MCF 10A (cell line): ENCODE measurements at places on chromosomes 5 and 9.

DNA sequence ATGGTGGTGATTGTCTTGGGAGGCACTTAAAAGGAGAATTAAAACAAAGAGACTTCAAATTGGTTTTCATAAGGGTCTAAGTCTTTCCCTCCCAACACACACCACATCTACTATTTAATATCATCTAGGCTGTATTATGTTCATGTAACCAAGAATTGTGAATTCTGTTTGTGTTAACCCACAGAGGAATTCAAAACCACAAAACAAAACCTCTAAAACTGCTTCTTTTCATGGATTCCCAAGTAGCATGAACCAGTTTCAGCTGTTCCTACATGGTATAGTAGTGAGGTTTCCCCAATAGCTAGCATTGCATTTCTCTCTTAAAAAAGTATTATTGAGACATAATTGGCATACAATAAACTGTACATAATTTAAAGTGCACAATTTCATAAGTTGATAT is 283.8 kb downstream of the CD180 start:
- no peak for DNase-seq

DNA sequence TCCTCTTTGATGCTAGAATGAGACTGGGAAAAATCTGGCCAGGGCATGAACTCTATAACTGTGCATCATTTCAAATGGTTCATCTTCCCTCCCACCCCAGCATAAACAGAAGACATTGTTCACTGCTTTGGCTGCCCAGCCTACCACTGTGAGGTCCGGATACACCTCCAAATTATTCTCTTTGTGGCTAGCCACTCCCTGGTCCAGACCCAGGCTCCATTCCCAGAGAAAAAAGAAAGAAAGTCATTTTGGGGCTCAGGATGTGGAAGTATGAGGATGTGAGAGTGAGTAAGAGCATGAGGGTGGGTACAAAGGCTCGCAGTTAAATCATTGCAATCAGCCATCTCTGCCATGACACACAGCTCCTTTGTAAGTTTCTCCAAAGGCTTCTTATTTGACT is 559.2 kb downstream of the PSAT1 start:
- DNase-seq = no peak

DNA sequence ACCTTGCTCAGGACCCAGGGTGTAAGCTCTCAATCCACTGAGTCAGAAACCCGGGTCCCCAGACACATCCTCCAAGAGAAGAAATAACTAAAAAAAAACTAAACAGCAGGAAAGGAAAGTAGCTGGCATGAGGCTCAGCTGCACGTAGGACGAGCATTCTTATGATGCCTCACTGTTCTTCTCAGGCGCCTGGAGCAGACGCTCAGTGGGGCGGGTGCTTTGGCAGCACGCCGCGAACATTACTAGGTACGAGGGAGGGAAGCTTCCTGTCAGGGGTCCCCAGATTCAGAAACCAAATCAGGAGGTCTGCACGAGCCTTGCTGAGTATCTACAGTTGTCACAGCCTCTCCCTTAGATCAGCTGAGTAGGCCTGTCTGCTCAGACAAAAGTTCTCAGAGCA is 85.8 kb downstream of the SECISBP2 start:
- no peak for DNase-seq

- DNase-seq = peak; percentile 68
These were observed 15.8 kb downstream of the ERGIC1 start for GRCh38 chr5:172849606-172850453.

- DNase-seq = peak; percentile 81
These were observed 21.5 kb upstream of the KLF9 start for GRCh38 chr9:70435948-70436347.

- DNase-seq = no peak
These were observed 143.7 kb upstream of the IRX2 start for GRCh38 chr5:2895196-2895595.

DNA sequence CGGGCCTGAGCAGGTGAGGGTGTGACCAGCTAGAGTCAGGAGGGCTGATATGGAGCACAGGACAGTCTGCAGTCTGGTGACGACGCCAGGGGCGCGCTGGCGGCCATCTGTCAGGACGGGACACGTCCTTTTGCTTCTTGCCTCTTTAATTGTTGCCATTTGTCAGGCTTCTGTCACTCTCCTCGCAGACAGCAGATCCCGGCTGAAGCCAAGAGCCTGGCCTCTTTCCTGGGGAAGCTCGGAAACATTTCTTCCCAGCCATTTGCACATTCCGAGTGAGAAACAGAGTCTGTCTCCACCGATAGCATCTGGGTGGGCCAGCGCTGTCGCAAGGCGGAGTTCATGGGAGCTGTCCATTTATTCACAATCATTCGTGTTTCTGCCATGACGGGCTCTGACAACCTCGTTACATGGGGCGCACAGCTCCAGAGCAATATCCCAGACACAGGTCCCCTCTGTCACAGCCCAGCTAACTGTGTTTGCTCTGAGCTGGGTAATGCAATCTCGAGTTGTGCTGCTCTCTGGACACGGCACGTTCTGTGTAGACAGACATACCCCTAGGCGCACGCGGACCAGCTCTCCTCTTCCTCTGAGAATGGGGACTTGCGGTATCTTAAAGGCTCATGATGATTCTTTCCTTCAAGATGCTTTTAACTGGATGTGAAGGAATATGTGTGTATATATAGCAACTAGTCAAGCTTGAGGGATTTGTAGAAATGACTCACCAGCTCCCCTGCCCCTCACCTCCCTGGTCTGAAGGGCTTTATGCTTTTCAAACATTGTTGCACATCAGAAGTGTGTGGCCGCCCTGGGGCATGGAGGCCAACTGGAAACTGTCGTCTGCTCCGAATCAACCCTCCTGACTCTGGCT is 105.3 kb upstream of the FCN2 start:
- no peak for DNase-seq

DNA sequence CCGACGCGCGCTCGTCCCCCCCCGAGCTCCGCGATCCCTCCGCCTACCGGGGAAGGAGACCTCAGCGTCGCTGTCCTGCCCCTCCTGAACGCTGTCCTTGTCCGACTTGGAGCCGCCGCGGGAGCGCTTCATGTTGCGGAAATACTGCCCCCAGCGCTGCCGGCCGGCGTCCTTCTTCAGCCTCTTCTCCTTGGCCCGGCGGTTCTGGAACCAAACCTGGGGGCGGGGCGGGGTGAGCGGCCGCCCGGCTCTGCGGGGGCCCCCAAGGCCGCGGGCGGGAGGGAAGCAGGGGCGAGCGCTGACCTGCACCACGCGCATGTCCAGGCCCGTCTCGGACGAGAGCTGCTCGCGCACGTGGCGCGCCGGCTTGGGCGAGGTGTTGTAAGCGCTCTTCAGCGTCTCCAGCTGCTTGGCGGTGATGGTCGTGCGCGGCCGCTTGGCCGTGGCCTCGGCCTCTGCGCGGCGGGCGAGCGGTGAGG is 6.3 kb downstream of the LHX3 start:
- DNase-seq = no peak

GRCh38 chr5:141757402-141757801 is 75.4 kb upstream of the ARAP3 start:
- DNase-seq = peak; percentile 71

- DNase-seq = no peak
These were observed 3.4 kb upstream of the RXRA start for GRCh38 chr9:134322781-134323241.

DNA sequence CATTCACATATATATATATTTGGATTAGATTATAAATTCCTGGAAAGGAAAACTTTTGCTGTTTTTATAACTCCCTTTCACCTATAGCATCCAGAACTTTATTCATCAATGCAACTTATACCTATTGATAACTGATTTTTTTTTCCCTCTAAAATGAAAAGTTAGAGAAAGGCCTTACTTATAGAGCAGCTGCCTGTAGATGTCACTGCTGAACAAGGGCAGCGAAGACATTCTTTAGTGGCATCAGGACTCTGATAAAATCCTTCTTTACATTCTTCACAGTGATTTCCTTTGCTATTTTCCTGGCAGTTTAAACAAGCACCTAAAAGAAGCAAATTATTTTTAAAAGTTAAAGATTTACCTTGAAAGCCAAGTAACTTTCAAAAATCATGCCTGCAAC is 32.3 kb upstream of the CDK5RAP2 start:
- no peak for DNase-seq

- DNase-seq = no peak
These were observed 3.3 kb upstream of the DCTN3 start for GRCh38 chr9:34623374-34624235.

DNA sequence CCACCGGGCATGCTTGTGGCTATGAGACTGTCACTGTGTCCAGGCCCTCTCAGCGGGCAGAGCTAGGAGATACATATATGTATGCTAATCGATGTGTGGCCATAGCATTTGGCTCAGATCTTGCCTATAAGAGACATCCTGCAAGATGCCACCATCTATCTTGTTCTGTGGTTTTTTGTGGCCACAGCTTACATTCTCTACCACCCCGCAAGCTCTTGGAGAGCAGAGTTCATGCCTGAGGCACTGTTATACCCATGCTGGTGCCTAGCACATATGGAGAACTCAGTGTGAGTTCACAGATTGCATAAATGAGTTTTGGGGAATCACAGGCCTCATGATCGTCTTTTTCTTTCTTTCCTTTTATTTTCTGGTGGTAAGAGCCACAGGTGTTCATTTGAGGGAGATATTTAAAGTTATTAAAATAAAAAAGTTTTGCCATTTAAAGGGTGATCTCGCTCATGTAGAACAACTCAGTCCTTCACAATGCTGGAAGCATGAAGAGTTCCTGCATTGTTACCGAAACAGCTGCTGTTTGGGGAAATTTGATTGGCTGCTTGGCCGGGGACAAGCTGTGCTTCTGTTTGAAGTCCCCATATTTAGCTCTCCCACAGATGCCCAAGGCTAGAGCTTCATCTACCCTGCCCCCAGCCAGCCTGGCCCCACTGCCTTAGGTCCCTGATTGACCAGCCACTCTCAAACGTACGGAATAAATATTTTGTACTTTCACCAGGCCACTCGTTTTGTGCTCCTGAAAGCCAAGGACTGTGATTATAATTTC is 169.2 kb upstream of the MAP1B start:
- no peak for DNase-seq

- DNase-seq = peak; percentile 76
These were observed 69.9 kb downstream of the MAMDC2 start for GRCh38 chr9:70113403-70114022.

DNA sequence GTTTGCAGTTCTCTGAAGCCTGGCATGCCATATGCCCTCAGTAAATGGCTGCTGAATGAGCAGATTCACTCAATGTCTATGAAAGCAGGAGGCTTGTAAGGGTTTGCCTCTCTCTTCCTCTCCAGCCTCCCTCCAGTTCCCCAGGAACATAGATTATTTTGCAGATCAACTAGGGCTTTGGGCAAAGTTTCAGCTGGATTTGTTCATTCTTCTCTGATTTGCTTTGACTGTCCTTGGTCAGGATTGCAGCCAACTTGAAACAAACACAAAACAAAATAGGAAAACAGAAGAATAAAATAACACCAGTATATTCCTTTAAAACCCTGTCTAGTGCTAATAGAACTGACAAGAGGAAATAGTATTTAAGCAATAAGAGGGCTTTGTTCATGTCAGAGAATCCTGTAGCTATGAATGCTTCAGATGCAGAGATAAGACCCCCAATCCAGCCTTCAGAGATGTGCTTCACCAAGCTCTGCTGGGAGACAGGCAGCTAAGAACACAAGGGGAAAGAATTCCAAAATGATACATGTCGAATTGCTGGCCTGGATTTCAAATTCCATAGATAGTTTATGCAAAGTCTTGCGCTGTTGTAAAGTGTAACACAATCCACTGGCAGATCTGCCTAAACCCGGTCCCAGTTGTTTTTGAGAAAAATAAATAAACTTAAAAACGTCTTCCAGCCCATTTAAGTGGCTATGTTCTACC is 174.3 kb downstream of the PAPPA start:
- no peak for DNase-seq

GRCh38 chr5:2764581-2764980 is 13.1 kb upstream of the IRX2 start:
- DNase-seq = no peak

DNA sequence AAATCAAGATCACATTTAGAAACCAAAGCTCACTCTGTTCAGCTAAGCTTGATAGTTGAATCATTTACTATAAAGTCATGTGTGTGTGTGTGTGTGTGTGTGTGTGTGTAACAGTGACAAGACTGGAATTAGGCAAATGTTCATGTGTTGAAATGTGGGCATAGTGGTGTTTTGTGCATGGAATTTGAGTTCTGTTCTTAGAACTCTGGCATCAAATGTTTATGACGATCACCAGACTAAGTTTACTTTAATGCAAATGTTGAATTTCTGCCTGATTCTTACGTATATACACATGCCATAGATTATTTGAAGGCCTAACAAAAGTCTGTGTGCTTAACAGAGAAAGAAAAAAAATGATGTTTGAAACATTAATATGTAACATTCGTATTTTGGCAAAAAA is 72.8 kb upstream of the COL5A1 start:
- no peak for DNase-seq

DNA sequence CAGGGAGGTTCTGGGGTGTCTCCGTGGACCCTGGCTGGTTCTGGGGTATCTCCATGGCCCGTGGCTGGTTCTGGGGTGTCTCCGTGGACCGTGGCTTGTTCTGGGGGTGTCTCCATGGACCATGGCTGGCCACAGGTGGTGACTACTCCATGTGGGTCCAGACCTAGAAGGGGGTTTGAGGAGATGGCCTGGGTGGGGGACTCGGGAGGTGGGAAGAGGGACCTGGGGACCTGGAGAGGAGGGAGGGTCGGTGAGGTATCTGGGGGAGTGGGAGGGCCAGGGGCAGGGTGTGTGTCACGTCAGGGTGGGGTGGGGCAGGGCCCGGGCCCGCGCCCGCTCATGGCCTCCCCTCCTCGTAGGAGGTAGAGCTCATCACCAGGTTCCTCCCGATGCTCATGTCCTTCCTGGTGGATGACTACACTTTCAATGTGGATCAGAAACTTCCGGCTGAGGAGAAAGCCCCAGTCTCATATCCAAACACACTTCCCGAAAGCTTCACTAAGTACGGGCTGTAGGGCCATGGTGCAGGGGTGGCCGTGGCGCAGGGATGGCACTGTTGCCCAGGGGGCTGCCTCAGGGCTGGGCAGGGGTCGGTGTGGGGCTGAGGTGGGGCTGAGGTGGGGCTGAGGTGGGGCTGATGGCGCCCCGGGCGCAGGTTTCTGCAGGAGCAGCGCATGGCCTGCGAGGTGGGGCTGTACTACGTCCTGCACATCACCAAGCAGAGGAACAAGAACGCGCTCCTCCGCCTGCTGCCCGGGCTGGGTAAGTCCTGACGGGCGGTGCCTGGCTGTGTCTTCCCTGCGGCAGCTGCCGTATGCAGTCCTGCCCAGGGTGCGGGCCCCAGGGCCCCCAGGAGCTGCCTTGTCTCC is 10.7 kb upstream of the TOR4A start:
- no peak for DNase-seq
